ENCODE measurements at places on chromosomes 1 and 21. TPM values are rescaled to one million over a fixed set of nuclear protein-coding genes. Genes with fewer than 3 reads are reported as not detected.

DNA sequence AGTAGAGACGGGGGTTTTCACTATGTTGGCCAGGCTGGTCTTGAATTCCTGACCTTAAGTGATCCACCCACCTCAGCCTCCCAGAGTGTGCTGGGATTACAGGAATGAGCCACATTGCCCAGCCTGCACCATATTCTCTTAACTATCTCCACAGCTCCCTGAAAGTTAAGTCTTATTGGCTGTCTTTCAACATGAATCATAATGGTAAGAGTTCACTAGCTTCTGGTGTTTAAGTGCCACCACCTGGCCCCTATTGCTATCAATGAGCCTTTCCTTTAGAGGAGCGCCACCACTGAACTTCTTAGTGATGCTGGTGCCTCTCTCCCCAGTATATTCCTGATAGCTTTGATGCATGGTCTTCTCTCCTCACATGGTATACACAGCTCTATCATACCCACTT, 15.7 kb downstream of the ZFYVE9 start:
- peak; percentile 19 for DNase-seq

The RBM11 gene
- not detected for total RNA-seq

DNA sequence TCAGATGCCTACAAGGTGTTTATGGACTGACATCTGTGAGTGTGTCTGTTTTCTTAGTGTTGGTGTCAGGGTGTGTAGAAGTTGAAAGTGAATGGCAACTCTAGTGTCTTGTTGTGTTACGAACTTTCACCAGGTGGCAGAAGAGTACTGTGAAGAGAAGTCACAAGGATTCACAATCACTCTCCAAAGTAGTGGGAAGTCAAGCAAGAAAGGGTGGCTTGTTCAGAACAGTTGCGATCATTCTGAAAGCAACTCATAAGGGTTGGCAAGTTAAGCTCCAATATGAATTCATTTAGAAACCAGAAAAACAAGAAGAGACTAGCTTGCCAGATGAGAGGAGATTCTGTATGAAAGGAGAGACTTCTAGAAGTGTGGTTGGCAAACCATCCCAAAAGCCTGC, 86.1 kb downstream of the FASLG start:
- DNase-seq = peak; percentile 93

DNA sequence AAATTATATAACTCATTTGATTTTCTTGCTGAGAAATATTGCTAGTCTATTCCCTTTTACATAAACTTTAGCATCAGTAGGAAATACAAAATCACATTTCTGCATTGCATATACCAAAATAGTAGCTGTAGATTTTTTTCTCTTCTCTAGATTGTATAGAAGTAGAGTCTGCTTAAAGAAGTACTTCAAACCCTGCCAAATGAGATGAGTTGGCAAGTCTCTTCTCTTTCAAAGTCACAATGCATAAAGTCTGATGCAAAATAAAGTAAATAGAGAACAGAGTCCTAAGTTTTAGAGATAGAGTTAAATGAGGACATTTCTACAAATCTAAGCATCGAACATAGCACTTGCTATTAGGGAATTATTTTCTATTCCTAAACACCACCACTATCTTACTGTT, 6.4 kb downstream of the PLPPR4 start:
- DNase-seq = no peak

GRCh38 chr1:30420519-30421050, 302.8 kb downstream of the MATN1 start:
- no peak for DNase-seq

GRCh38 chr1:87765057-87765680, 436.5 kb downstream of the LMO4 start:
- DNase-seq = no peak

The GPR153 gene
- total RNA-seq = 38.2 TPM

DNA sequence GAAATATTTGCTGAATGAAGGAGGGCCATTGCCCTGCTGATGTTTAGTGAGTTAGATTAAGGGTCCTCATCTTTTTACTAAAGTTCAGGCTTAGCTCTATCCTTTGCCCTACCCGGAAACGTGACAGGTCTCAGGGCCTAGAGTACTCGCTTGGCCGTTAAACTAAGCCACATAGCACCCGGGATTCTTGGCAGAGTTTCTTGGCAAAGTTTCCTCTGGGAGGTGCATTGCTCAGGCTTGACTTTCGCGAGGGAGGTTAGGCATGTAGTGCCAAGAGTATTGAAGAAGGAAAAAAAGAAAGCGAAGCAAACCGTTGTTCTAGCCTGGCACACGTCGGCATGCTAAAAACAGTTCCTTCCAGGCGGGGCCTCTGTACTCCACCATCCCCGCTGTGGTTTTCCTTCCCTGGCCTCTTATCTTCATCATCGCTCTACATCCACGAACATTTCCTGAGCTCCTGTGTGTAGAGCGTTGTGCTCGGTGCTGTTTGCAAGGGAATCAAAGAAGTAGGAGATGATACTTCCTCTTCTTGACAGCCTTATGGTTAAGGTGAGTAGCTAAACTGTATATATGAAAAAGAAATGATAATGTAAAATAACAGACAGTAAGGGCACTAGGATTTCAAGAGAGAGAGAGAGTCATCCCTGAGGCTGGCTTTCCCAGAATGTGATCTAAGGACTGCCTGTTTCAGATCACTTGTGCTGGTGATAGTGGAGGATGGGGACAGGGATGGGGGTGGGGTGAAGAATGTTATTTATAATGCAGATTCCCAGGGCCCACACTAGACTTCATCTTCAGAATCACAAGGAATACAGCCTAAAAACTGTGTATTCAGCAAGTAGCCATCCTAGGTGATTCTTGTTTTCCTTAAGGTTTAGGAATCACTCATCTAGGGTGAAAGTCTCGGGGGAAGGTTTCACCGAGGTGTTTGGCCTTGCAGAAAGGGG, 18.8 kb downstream of the RNF220 start:
- DNase-seq = peak; percentile 61

GRCh38 chr21:31184459-31184858, 146.2 kb upstream of the KRTAP19-8 start:
- no peak for DNase-seq

DNA sequence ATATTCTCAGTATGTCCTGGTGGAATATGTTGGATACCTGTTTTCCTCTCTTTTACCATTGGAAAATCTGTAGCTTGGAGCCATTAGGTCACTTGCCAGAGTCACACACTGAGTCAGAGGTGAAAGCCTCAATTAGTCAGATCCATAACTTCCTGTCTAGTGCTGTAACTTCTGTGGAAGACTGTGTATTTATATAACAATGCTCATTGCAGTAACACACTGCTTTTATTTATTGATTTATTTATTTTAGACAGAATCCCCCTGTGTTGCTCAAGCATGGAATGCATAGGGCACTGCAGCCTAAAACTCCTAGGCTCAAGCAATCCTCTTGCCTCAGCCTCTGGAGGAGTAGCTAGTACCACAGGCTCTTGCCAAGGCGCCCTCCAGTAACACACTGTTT, 1.3 kb upstream of the DOCK7 start:
- peak; percentile 78 for DNase-seq

The SLC27A3 gene
- 0.38 TPM for total RNA-seq

The CSTB gene
- 5.8 TPM for total RNA-seq

DNA sequence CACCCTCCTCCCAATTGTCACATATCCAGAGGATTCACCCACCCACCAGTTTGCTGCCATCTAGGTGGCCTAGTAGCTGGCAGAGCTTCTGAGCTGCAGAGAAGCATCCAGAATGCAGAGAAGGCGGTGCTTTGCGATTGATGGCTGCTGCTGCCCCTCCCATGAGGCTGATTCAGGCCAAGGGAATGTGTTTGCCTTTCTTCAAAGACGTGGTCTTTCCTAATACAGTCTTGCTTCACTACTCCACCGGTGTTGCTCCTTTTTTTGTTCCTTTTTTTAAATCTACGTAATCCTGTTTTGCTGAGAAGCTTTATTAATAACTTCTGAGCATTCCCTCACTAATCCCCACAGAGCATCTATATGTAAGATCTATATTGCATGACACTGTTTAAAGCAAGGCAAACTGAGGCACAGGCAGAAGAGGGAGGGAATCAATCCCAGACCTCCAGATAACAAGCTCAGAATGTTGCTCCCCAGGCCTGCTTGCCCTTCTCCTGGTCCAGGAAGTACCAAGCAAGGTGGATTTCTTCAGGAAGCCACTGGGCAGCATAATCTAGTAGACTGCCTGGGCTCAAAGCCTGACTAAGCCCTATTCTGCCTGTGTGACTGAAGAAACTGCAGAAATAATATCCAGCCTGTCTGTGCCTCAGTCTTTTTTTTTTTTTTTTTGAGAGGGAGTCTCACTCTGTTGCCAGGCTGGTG, 275.5 kb upstream of the FMN2 start:
- DNase-seq = peak; percentile 82

The CYP4A22 gene
- total RNA-seq = not detected

DNA sequence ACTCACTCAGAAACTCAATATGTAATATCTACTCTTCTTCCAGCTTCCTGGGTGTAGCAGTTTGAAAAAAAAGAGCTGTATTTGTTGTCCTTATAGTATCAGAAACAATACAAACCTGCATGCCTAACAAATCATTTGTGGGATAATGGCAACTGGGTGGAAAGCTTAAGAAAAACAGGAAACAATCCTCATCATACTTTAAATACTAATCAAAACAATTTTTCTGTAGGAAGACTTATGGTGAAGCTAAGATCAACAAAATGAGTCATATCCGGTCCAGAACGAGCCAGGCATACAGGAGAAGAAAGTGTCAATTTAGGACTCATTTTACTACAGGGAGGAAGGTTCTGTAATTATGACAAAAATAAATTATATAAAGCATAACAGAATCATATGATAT, 181.8 kb upstream of the ADGRL4 start:
- DNase-seq = peak; percentile 70

GRCh38 chr21:26119906-26120305, 50.7 kb downstream of the APP start:
- DNase-seq = no peak

All from LHCN-M2 (cell line).